Type B pancreatic cell (in vitro differentiated cells): ENCODE measurements at places on chromosomes 5 and 9. TPM values are rescaled to one million over a fixed set of nuclear protein-coding genes. Genes with fewer than 3 reads are reported as not detected.

GRCh38 chr5:316210-317085, 5.1 kb upstream of the AHRR start:
- DNase-seq: no peak

DNA sequence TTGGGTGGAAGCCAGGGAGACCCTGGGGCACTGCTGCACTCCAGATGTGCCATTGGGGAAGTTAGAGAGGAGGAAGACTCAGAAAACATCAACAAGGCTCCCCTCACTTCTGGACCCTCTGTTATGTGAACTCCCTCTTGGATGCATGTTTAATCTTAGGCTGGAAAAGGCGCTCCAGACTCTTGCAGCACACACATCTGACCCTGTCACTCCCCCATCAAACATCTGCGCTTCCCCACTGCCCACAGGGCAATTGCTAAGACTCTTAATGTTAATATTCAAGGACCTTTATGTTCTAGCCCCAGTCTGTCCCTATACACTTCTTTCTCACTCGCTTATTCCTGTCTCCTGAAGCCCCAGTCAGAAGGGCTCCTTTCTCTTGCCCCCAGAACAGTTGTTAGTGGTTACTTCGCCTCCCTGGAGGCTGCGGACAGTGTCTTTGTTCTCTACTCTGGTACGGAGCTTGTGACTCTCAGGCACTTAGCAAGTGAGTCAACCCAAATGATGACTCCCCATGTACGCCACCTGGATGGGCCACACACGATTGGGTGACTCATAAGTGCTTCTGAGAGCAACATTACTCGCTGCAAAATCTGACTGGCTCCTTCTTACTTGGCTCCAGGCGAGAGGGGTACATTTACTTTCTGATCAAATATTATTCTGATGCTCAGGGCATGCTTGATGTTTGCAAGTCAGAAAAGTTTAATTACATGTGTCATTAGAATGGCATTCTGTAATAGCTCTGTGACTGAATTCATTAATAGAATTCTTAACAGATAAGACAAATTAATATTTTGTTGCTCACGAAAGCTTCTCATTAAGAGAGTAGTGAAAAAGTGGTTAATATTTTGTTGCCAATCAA, 193.6 kb downstream of the HSPA4 start:
- no peak for DNase-seq

GRCh38 chr5:75433814-75434506, 77.5 kb downstream of the CERT1 start:
- no peak for DNase-seq

Gene MARCOL
- not detected in 2 replicates for total RNA-seq

GRCh38 chr5:40171971-40172370, 507.7 kb upstream of the PTGER4 start:
- no peak for DNase-seq

DNA sequence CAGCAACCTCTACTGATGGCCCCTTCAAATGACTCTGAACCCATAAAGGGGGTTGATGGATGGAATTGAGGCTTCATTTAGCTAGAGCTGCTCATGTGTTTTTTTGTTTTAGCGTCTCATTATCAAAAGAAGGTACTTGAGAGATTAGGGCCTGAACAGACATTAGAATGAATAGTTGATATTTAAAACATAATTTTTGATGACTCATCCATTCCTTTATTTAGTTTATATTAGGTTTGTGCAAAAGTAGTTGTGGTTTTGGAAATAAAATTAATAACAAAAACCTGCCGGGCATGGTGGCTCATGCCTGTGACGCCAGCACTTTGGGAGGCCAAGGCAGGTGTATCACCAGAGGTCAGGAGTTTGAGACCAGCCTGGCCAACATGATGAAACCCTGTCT, 485.9 kb downstream of the PSAT1 start:
- DNase-seq: no peak

Gene LMNB1
- 46.8 and 149 TPM in 2 replicates for total RNA-seq

Gene SPATA31A3
- total RNA-seq: not detected in 2 replicates

Gene CNTLN
- 2.2 and 14.1 TPM in 2 replicates for total RNA-seq

GRCh38 chr9:6024035-6024554, 8.7 kb upstream of the RANBP6 start:
- DNase-seq: no peak

Gene CATSPER3
- 0.22 and 0.74 TPM in 2 replicates for total RNA-seq

DNA sequence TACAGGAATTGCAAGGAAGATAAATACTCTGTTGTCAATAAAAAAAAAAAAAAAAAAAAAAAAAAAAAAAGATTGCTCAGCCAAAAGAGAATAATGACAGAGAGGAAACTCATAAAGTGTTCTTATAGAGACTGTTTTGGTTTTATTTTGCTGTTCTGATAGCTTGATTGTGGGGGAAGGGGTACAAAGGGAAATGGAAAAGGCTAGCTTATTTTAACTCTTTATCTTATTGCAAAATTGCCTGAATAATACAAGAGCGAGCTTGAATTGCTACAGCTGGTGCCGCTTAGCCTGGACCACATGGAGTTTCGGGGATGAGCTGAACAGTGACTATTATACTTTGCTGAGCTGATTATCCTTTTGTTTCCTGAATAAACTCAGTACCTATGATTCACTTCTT, 31.0 kb upstream of the SHISAL2B start:
- DNase-seq: no peak

- DNase-seq: no peak
Observed at GRCh38 chr5:169125571-169125970, 175.4 kb downstream of the SLIT3 start.

DNA sequence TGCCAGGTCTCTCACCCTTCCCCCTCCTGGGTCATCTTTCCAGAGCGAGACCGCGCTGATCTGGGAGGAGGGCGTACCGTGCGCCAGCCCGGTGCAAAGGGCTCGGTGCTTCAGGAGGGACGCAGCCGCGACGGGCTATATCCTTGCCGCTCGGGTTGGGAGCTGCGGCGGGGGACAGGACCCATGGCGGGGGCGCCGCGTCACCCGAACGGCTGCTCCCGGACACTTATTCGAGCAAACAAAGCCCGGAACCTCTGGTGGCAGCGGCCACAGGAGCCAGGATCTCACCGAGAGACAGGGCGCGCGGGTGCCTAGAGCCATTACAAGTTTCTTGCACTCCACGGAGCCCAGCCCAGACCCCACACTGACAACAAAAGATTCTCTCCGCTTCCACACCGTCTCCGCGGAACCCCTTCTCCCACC, 1.3 kb downstream of the SEMA6A start:
- no peak for DNase-seq

Gene CCIN
- not detected in 2 replicates for total RNA-seq

- DNase-seq: no peak
Observed at GRCh38 chr9:125829743-125830142, 82.6 kb downstream of the PBX3 start.

DNA sequence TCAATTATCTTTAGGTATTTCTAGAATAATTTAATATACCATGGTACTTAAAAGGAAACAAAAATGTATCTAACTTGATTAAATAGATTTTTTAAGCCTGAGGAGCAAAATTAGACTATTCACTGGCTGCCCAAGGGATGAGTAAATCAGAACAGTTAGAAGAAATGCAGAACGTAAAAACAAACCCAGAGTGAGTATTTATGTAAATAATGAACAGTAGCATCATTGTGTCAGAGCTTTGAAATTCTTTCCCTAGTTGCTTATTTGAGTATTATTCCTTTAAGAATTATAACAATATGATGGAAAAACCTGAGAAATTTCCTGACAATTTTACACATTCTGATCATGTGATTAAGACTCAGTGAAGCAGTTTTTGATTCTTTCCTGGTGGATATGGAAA, 200.9 kb downstream of the GDNF start:
- no peak for DNase-seq

Gene SOHLH1
- total RNA-seq: not detected in 2 replicates

Gene TPM2
- total RNA-seq: 17.7 and 241 TPM in 2 replicates

DNA sequence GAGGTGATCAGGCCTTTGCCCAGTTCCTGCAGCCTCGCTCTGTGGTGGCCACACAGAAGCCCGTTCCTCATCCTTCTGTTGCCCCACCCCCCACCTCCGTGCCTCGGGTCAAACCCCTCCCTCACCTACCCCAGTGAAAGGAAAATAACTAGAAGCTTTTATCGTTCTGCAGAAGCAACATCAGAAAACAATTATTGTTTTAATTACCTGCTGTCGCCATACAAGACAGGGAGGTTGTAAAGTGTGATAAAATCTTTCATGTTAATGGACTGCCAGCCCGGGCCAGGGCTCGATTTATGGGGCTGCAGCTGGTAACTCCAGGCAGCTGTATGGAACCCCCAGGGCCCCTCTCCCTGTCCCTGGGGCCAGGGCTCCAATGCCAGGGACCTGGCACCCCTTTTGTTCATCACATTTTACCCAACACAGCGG, 20.6 kb downstream of the UNC5A start:
- no peak for DNase-seq

Gene LRRC19
- 0.29 and 0.74 TPM in 2 replicates for total RNA-seq

DNA sequence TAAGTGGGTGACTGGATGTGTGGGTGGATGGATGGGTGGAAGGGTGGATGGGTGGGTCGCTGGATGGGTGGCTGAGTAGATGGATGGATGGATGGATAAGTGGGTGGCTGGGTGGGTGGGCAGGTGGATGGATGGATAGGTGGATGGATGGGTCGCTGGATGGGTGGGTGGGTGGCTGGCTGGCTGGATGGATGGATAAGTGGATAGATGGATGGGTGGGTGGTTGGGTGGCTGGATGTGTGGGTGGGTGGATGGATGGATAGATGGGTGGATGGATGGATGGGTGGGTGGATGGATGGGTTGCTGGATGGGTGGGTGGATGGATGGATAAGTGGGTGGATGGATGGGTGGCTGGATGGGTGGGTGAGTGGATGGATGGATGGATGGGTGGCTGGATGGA, 27.3 kb upstream of the CEP72 start:
- DNase-seq: peak; percentile 34

DNA sequence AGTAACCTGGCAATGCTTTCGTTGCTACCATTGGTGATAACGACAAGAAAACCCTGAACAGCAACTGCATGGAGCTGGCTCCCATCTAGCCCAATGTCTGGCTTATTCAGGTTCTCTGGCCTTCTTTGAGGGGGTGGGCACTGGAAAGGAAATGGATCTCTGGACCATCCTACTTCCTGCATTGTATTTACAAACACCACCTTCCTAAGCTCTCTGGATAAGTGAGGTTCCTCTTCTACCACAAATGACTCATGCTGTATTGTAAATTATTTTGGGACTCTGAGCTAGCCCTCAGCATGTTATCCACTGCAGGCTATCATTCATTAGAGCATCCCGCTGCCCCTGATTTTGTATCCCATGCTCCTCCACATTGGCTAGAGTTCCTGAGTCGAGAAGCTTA, 136.9 kb upstream of the KLF9 start:
- DNase-seq: no peak

GRCh38 chr5:115377468-115378217, 81.2 kb upstream of the CCDC112 start:
- DNase-seq: no peak

GRCh38 chr5:133396187-133396741, 216.1 kb downstream of the FSTL4 start:
- DNase-seq: no peak

Gene ELAVL2
- total RNA-seq: 4.5 and 11.6 TPM in 2 replicates

GRCh38 chr5:147668385-147668784, 114.1 kb downstream of the JAKMIP2 start:
- DNase-seq: no peak

Gene TNFSF15
- 3.3 and 7.3 TPM in 2 replicates for total RNA-seq

DNA sequence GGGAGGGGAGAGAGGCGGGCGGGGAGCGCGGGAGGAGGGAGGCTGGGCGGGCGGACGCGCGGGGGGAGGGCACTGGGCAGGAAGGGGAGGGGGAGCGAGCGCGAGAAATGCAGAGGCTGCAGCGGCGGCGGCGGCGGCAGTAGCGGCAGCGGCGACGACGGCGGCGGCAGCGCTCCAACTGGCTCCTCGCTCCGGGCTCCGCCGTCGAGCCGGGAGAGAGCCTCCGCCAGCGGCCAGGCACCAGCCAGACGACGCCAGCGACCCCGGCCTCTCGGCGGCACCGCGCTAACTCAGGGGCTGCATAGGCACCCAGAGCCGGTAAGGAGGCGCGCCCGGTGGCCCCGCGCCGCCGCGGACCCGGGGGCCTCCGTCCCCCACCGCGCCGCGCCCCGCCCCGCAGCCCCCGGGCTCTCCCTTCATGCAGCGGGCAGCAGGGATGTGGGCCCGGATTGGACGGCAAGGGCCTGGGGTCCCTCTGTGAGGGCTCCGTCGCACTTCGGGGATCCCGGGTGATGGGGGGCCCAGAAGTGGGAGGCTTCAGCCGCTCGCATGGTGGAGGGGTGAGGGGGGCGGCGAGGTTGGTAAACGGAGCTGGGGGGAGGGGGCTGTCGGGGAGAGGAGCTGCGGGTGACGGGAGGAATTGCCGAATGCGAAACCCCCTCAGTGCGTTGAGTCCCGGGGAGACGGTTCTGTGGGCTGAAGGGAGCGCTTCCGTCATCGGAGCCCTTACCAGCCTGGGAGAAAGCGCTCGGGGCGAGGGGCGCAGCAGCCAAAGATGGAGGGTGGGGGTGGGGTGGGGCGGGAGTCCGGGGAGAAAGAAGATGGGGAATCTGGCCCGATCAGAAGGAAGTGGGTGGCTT, at the start of gene BASP1:
TSS of gene BASP1 (plus strand) at position 139 of the 860 bp plus-strand sequence. CDS start 57,586 bp downstream, outside the sequence.
- DNase-seq: peak; percentile 87

Gene FOXD4L6
- 0.14 and 0.17 TPM in 2 replicates for total RNA-seq

DNA sequence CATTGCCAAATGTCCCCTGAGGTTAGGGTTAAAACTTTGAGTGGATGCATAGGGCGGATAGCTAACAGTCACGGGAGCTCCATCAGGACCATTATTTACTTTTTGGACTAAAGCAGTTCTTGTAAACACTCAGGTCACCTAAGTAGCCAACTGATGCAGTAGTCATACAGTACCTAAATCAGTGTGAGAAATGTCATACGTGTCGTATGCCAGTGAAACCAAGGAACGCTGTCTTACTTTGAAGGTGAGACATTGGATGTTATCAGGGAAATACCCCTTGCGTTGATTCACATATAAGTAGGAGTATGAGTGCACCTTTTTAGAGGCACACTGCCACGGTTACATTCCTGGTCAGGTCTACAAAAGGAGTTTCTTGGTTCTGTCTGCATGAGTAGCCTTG, 101.9 kb downstream of the LNPEP start:
- no peak for DNase-seq

Gene SAXO1
- 0.48 TPM in 1 of 2 replicates, not detected in the other for total RNA-seq

GRCh38 chr5:108769352-108769751, 21.7 kb downstream of the FER start:
- DNase-seq: no peak

GRCh38 chr9:18331310-18331684, 142.7 kb upstream of the ADAMTSL1 start:
- DNase-seq: no peak

GRCh38 chr5:56686337-56687195, 128.8 kb upstream of the MAP3K1 start:
- DNase-seq: no peak

DNA sequence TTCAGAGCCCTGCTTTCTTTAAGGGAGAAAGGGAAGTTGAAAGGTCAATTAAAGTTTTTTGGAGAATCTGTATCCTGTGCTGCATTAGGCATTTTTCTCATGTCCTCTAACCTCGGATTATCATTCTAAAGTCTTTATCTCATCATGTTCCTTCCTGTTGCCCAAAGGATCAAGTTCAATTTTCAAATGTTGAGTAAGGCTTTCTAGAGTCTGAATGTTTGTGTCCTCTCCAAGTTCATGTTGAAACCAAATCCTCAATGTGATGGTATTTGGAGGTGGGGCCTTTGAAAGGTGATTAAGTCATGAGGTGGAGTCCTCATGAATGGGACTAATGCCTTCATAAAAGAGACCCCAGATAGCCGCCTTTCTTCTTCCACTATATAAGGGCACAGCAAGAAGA, 20.2 kb upstream of the TNC start:
- DNase-seq: no peak

Gene RAD23B
- 134 and 186 TPM in 2 replicates for total RNA-seq
